ENCODE measurements at places on chromosomes 4 and X. TPM values are rescaled to one million over a fixed set of nuclear protein-coding genes. Genes with fewer than 3 reads are reported as not detected.

- no peaks in the 10 kb centered on the region for H3K36me3 ChIP-seq
- no peak overlapping the region for H3K27ac ChIP-seq
Measured at GRCh38 chr4:127578967-127579366, 53.8 kb upstream of the INTU start.

DNA sequence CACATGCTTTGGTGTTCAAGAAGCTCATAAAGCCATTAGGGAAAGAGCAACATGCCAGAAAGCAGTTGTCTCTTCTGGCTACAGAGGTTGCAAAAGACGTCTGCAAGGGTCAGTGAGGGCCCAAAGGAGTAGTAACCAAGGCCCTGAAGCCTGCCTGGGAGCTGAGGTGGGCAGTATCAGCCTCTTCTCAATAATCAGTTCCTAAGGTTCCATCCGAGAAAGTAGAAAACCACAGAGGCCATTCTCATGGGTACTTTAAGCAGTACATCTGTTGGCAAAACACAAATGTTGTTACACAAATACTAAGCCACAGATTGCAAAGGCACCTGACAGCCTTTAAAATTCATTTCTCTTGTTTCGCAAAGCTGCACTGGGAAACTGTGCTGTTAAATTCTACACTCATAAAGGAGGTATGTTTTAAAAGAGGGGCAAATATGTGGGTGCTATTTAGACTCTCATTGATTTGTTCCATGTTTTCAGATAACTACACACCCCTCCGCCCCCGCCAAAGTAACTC is 37.7 kb downstream of the MECP2 start:
- no peaks in the 10 kb centered on the region for H3K36me3 ChIP-seq
- no peak overlapping the region for H3K4me3 ChIP-seq
- peak; percentile 27 for DNase-seq

DNA sequence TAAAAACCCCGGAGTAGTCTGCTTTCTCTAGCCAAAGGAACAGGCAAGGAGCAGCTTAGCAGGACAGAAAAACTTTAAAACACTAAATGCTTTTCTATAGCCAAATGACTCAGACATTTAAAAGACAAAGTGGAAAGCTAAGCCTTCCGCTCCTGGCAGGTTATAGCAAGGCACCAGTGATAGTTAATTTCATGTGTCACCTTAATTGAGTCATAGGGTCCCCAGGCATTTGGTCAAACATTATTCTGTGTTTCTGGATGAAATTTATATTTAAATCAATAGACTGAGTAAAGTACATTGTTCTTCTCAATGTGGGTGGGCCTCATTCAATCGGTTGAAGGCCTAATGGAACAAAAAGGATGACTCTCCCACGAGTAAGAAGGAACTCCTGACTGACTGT is 885.7 kb upstream of the ADGRL3 start:
- no peaks in the 10 kb centered on the region for H3K36me3 ChIP-seq
- no peaks in the 10 kb centered on the region for H3K27me3 ChIP-seq
- no peaks in the 10 kb centered on the region for H3K4me1 ChIP-seq
- no peak overlapping the region for H3K4me3 ChIP-seq
- no peak overlapping the region for H3K27ac ChIP-seq

DNA sequence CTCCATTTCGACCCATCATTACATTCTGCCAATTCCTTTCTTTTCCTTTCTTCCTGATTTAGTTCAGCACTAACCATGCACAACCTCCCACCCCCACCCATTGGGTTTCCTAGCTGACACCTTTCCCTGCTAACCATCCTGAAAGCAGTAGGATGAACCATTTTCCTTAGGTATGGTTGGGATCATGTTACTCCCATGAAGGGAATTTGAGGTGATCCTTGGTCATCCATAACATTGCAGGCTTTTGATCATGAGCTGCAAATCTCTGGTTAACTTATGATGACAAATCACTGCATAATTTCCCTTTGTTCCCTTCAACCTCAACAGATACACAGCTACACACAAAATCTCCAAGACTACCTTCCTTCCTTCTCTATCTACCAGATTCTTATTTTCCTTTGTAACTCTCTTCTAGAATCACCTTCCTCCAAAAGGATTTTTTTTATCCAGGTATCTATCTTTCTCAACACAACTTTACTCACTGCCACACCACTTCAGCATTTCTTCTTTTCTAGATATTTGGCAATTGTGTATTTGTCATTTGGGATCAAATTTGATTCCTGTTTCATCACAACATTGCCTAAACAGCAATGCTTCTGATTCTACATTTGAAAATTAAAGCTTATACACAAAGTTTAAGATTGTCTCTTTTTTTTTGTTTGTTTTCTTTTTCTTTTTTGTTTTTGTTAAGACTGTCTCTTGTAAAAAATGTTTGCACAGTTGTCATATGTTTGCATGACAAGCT is 145.1 kb downstream of the RBM47 start:
- no peak for DNase-seq
- no peak overlapping the region for H3K4me3 ChIP-seq
- no peaks in the 10 kb centered on the region for H3K36me3 ChIP-seq

DNA sequence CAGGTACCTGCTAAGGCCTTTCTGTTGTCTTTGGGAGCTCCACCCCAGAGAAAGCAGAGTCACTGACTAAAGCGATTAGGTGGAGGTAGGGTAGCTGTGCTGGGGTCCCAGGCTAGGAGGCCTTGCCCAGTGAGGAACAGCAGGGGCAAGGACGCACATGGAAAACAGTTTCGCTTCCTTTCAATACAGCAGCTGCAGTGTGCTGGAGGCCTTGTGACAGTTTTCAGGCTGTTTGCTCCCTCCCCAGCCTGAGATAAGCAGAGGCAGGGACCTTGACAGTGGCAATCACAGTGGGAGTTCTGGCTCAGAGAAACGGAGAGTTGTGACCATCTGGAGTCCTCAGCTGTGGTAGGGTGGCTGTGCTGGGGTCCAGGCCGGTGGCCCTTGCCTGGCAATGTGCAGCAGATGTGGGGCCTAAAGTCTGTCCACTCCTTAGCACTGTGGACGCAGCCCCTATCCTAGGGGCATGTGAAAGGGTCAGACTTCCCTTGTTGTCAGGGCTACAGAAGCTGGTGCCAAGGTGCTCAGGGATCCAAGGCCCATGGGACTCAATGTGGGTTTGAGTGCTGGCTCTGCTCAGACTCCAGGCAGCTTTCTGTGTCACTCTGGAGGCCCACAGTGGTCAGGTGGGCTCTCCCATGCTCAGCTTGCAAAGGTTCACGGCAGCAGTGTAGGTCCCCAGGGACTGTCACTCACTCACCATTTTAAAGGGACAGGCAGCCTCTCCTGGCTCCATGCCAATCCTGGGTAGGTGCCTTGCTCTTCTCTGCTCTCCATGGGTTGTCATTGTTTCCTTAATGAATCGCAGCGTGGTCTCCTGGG is 534.9 kb upstream of the FMR1 start:
- no peaks in the 10 kb centered on the region for H3K36me3 ChIP-seq
- no peak overlapping the region for H3K27ac ChIP-seq
- no peak for DNase-seq
- H3K4me1 ChIP-seq = no peaks in the 10 kb centered on the region
- H3K4me3 ChIP-seq = no peak overlapping the region
- no peaks in the 10 kb centered on the region for H3K27me3 ChIP-seq

GRCh38 chr4:188110036-188110435 is 633 bp upstream of the TRIML2 start:
- H3K4me1 ChIP-seq = no peaks in the 10 kb centered on the region
- H3K36me3 ChIP-seq = no peaks in the 10 kb centered on the region
- no peak for DNase-seq

- H3K4me3 ChIP-seq = no peak overlapping the region
- H3K4me1 ChIP-seq = no peaks in the 10 kb centered on the region
- H3K36me3 ChIP-seq = peaks cover 35% of the 10 kb centered on the region
- no peaks in the 10 kb centered on the region for H3K27me3 ChIP-seq
Measured at GRCh38 chr4:168362025-168362401, 43.5 kb upstream of the DDX60 start.

The GPR50 gene
- polyA plus RNA-seq = not detected

The GAGE13 gene
- not detected for polyA plus RNA-seq
